ENCODE measurements at places on chromosomes 1 and 21. TPM values are rescaled to one million over a fixed set of nuclear protein-coding genes. Genes with fewer than 3 reads are reported as not detected.

Gene HTR6
- not detected for total RNA-seq

Gene NFASC
- 12.1 TPM for total RNA-seq

Gene GPR37L1
- total RNA-seq, result not detected

Gene NBPF4
- total RNA-seq, result not detected

Gene POU2F1
- 7.0 TPM for total RNA-seq

Gene PSRC1
- 20.9 TPM for total RNA-seq

Gene TRIM58
- total RNA-seq, result 4.0 TPM

Gene WNT3A
- not detected for total RNA-seq

Gene GUCA2A
- not detected for total RNA-seq

Gene BEND5
- 1.1 TPM for total RNA-seq

Gene OR2L5
- not detected for total RNA-seq

Gene MROH9
- not detected for total RNA-seq

Gene MPZ
- 1.8 TPM for total RNA-seq

Gene CD247
- not detected for total RNA-seq

Gene BTF3L4
- total RNA-seq, result 49.6 TPM

Gene SLC5A9
- total RNA-seq, result not detected

Gene ANKRD35
- total RNA-seq, result 2.9 TPM

Gene RSBN1
- total RNA-seq, result 12.9 TPM

Gene TNFAIP8L2
- total RNA-seq, result not detected

Measured in subcutaneous preadipocyte (primary cell).